Left lung (tissue), 14 donors: ENCODE measurements at places on chromosomes 3 and 15. TPM values are rescaled to one million over a fixed set of nuclear protein-coding genes. Genes with fewer than 3 reads are reported as not detected.
A peak's percentile ranks its signal among the peaks of the same experiment; 100 is the strongest.

The ITGA11 gene
- 2.1 TPM for total RNA-seq

DNA sequence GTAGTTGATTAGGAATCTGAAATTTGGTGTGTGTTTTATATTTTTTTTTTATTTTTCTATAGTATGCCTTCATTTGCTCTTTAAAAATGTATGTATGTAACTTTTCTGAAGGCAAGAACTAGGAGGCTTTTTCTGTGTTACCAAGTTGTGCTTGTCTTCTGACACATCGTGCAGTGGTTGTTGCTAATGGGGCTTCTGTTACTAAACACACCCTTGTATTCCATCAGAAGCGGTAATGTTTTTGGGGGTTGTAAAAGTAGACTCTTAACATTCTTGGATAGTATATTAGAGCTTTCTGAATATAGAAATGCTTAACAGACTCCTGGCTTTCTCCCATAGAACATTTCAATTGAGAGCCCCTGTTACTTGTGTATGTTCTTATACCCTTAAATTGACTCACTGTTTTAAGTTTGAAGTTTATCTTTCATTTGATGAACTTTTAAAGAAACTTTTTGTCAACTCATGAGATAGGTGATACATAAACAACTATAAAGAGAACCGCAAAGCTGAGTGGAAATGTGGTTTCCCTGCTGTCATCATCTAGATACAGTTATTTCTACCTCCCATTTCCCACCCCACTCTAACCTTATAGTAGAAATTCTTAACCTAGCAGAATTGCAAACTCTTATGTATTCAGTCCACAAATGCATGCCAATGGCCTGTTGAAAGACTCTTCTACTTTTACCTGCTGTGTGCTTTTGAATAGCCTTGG, 2.5 kb downstream of the TIPARP start:
- H3K4me1 ChIP-seq: peaks cover 27% of the 10 kb centered on the region
- peak overlapping the region; percentile 92 for H3K4me3 ChIP-seq
- no peaks in the 10 kb centered on the region for H3K27me3 ChIP-seq
- peak overlapping the region; percentile 99 for H3K27ac ChIP-seq

The CDHR4 gene
- 6.1 TPM for total RNA-seq

The SKIC8 gene
- 42.2 TPM for total RNA-seq

The PLEKHO2 gene
- total RNA-seq: 91.8 TPM

DNA sequence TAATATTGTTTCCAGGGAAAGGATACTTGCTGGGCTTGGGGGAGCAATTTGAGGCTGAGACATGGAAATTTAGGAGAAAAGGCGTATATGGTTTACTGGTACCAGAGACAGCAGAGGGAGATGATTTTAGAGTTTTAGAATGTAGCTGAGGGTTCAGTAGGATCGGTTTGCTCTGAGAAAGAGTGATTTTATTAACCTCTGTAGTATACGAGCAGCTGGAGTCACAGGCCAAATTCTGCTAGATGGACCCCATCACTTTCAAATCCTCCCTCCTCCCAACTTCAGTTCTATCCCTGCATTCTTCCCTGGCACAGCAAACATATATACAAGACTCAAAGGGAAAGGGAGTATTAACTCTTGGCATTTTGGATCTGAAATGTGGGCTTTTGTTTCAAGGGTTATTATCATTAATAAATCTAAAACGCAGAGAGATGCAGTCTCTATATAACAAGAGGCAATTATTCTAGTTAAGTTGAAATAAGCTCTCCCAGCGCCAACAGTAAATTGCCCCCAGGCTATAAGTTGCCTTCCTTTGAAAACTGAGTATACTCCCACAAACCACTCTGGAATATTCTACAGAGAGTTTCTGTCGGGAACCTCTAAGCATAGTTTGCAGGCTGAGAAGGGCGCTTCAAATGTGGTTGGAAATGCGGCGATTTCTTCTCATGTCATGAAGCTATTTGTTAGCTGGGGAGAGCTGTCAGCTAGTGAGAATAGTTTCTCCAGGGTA, 5.4 kb downstream of the CRABP1 start:
- H3K27me3 ChIP-seq: peaks cover 25% of the 10 kb centered on the region
- no peak overlapping the region for H3K27ac ChIP-seq
- no peaks in the 10 kb centered on the region for H3K36me3 ChIP-seq
- H3K4me1 ChIP-seq: no peaks in the 10 kb centered on the region
- DNase-seq: no peak

The SV2B gene
- 0.58 TPM for total RNA-seq

DNA sequence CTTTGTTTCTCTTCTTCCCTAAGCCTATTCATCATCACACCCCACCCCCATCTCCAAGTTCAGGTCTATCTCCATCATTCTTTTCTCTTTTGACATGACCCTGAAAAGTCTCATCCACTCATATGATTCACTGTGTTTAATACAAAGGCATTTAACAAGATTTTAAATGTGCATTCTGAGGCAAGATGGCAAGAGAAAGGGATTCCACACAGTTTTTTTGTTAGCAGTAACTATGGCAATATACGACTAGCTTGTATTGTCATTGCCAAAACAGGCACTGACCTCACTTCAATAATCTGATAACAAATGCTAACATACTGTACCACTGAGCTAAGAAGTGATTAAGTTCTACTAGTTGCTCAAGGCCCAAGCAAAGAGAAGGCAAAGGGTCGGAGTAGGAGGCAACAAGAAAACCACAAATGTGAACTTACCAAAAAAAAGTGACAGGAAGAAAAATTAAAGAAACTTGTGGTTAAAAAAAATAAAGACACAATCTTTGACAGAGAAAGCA, 53.2 kb downstream of the FBN1 start:
- no peak for DNase-seq
- H3K4me1 ChIP-seq: no peaks in the 10 kb centered on the region
- no peak overlapping the region for H3K27ac ChIP-seq
- no peak overlapping the region for H3K4me3 ChIP-seq
- no peaks in the 10 kb centered on the region for H3K27me3 ChIP-seq
